Stomach (tissue), 19 donors: ENCODE measurements at places on chromosomes 1 and 21. TPM values are rescaled to one million over a fixed set of nuclear protein-coding genes. Genes with fewer than 3 reads are reported as not detected.

- peaks cover 26% of the 10 kb centered on the region for H3K36me3 ChIP-seq
- H3K27me3 ChIP-seq: no peaks in the 10 kb centered on the region
- no peak overlapping the region for H3K4me3 ChIP-seq
Observed at GRCh38 chr1:77639056-77639455, 43.4 kb downstream of the ZZZ3 start.

- no peaks in the 10 kb centered on the region for H3K27me3 ChIP-seq
- H3K4me1 ChIP-seq: no peaks in the 10 kb centered on the region
- no peaks in the 10 kb centered on the region for H3K36me3 ChIP-seq
- H3K27ac ChIP-seq: no peak overlapping the region
- DNase-seq: no peak
Observed at GRCh38 chr21:18253221-18253620, 8.6 kb downstream of the CHODL start.

DNA sequence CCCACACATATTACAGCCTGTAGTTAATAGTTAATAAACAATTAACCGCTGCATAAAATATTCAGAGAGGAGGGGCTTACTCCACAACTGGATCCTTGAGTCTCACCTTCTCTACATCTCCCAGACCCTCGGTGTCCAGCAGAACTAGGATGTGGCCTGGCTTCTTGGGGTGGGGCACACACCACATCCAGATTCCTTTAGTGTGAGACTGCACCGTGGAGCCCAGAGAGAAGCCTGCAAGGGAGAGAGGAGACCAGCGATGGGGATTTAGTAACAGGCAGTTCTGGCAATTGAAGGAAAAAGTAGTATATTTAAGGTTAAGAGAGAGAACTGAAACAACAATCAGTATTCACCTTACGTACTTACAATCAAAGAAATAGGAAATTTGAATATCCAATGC, 4.9 kb downstream of the GBP1 start:
- H3K27me3 ChIP-seq: no peaks in the 10 kb centered on the region
- H3K27ac ChIP-seq: no peak overlapping the region
- H3K4me1 ChIP-seq: no peaks in the 10 kb centered on the region
- H3K4me3 ChIP-seq: no peak overlapping the region
- peaks cover 47% of the 10 kb centered on the region for H3K36me3 ChIP-seq

- H3K27me3 ChIP-seq: no peaks in the 10 kb centered on the region
- H3K4me3 ChIP-seq: no peak overlapping the region
- DNase-seq: peak; percentile 29
Observed at GRCh38 chr1:34549199-34549598, 205.6 kb upstream of the GJB5 start.

DNA sequence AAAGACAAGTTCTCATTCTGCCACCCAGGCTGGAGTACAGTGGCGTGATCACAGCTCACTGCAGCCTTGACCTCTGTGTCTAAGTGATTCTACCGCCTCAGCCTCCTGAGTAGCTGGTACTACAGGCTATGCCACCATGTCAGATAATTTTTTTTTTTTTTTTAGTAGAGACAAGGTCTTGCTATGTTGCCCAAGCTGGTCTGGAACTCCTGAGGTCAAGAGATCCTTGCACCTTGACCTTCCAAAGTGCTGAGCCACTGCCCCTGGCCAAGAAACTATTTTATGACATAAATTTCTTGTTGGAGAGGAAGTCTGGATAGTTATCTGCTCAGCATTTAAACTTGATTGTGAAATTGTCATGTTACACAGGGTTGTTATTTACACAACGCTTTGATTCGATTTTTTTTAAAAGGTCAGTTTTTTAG, 2.1 kb downstream of the SCCPDH start:
- H3K27me3 ChIP-seq: no peaks in the 10 kb centered on the region
- H3K4me3 ChIP-seq: no peak overlapping the region
- peaks cover 44% of the 10 kb centered on the region for H3K36me3 ChIP-seq
- H3K27ac ChIP-seq: peak overlapping the region; percentile 86
- DNase-seq: no peak

DNA sequence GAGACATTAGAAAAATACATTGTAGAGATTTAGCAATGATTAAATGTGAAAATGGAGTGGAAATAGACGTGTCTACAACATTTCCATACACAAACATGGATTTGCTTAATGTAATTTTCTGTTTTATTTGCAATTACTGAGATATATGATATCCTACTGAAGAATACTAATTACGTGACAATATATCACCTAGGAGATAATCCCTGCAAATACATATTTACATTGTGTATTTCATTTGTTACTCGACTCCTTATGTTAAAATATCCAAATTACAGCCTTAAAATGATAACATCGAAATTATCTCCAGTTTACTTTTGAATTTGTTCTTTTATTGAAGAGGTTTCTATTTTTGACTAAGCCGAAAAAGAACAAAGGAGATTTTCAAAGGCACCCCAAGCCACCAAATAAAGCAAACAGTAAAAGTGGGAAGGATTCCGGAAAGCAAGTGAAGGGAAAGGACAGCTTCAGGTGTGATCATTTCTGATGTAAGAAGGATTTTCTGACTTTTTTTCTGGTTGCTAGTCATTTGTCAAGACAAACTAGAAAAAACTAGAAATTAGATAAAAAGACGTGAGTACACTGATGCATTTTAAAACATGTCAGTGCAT, 7.9 kb downstream of the LHX4 start:
- H3K27me3 ChIP-seq: peaks cover 41% of the 10 kb centered on the region
- DNase-seq: no peak
- no peak overlapping the region for H3K4me3 ChIP-seq
- H3K4me1 ChIP-seq: peaks cover 34% of the 10 kb centered on the region
- no peaks in the 10 kb centered on the region for H3K36me3 ChIP-seq

The RNU1-1 gene
- not detected for polyA plus RNA-seq

- H3K27me3 ChIP-seq: no peaks in the 10 kb centered on the region
- H3K36me3 ChIP-seq: no peaks in the 10 kb centered on the region
- H3K4me1 ChIP-seq: peaks cover 11% of the 10 kb centered on the region
- H3K4me3 ChIP-seq: no peak overlapping the region
Observed at GRCh38 chr1:67647036-67647798, 37.8 kb upstream of the GADD45A start.

The AKNAD1 gene
- polyA plus RNA-seq: 0.37 TPM

- no peaks in the 10 kb centered on the region for H3K27me3 ChIP-seq
- H3K4me1 ChIP-seq: peaks cover 54% of the 10 kb centered on the region
- DNase-seq: no peak
- H3K27ac ChIP-seq: peak overlapping the region; percentile 64
- H3K4me3 ChIP-seq: no peak overlapping the region
Observed at GRCh38 chr1:109782927-109783326, 19.2 kb upstream of the EPS8L3 start.

The RGS21 gene
- polyA plus RNA-seq: not detected

The WLS gene
- 17.9 TPM for polyA plus RNA-seq

The ZNF593 gene
- 138 TPM for polyA plus RNA-seq

DNA sequence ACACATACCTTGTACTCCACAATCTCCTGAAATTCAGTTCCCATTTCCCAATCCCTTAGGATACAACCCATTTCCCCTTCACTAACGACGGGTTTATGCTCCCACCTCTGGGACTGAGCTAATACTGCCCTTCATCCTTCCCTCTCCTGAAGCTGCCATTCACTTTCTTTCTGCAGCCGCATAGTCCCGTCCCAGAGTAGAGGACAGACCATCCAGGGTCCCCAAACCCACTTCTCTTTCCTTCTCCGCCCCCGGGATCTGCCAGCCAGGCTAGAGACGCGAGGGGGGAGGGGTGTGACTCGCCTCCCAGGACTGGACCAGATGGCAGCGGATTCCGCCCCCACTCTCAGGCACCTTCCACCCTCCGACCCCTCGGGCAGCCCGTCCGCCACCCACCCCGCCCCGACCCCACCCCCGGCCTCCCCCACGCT, 679 bp downstream of the ABL2 start:
- peaks cover 9% of the 10 kb centered on the region for H3K36me3 ChIP-seq
- H3K27ac ChIP-seq: peak overlapping the region; percentile 74
- no peaks in the 10 kb centered on the region for H3K27me3 ChIP-seq
- DNase-seq: peak; percentile 76
- peaks cover 23% of the 10 kb centered on the region for H3K4me1 ChIP-seq

GRCh38 chr1:103156966-103157365, 48.6 kb upstream of the COL11A1 start:
- no peaks in the 10 kb centered on the region for H3K27me3 ChIP-seq
- no peak overlapping the region for H3K4me3 ChIP-seq
- H3K27ac ChIP-seq: no peak overlapping the region
- H3K36me3 ChIP-seq: no peaks in the 10 kb centered on the region
- H3K4me1 ChIP-seq: no peaks in the 10 kb centered on the region

- H3K4me1 ChIP-seq: no peaks in the 10 kb centered on the region
- H3K27me3 ChIP-seq: no peaks in the 10 kb centered on the region
- no peak overlapping the region for H3K27ac ChIP-seq
- H3K36me3 ChIP-seq: peaks cover 14% of the 10 kb centered on the region
- no peak overlapping the region for H3K4me3 ChIP-seq
- DNase-seq: no peak
Observed at GRCh38 chr21:33505833-33506232, 14.3 kb upstream of the DNAJC28 start.

The FCRL6 gene
- polyA plus RNA-seq: not detected

- H3K4me1 ChIP-seq: peaks cover 56% of the 10 kb centered on the region
- DNase-seq: peak; percentile 66
- no peak overlapping the region for H3K4me3 ChIP-seq
Observed at GRCh38 chr1:32242341-32242851, 4.6 kb upstream of the FAM167B start.

- no peaks in the 10 kb centered on the region for H3K4me1 ChIP-seq
- H3K4me3 ChIP-seq: no peak overlapping the region
- H3K27me3 ChIP-seq: no peaks in the 10 kb centered on the region
- no peak overlapping the region for H3K27ac ChIP-seq
- H3K36me3 ChIP-seq: no peaks in the 10 kb centered on the region
- no peak for DNase-seq
Observed at GRCh38 chr1:242178924-242179708, 180.2 kb upstream of the MAP1LC3C start.

DNA sequence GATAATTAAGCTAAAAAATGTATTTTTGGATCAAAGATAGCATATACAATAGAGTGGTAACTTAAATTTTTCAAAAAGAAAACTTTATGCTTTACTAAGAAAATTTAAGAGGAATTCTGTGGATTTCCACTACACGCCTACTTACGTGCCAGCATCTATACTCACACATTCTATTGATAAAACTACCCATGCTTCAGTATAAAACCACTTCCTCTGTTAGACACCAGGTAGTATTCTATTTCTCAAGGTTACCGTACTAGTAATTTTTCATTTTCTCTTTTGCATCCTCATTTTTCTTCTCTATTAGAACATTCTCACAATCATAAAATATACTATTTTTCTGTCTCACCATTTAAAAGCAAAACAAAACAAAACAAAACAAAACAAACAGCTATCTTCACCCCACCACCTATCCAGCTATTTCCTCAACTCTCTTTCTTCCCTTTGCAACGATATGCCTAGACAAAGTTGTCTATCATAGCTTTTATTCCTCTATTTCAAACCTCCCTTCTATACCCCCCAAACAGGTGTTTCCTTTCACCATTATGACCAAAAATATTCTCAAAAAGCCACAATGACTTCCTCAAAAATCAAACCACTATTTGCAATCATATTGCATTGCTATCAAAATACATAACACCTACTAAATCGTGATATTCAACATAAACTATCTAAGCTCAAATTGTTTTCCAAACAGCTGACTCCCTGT, 1652.0 kb downstream of the MRPL39 start:
- H3K4me3 ChIP-seq: no peak overlapping the region
- no peaks in the 10 kb centered on the region for H3K36me3 ChIP-seq
- no peak for DNase-seq
- H3K27me3 ChIP-seq: no peaks in the 10 kb centered on the region
- H3K27ac ChIP-seq: no peak overlapping the region
- H3K4me1 ChIP-seq: no peaks in the 10 kb centered on the region

- H3K4me1 ChIP-seq: no peaks in the 10 kb centered on the region
- DNase-seq: peak; percentile 67
- H3K4me3 ChIP-seq: no peak overlapping the region
- peak overlapping the region; percentile 74 for H3K27ac ChIP-seq
- H3K27me3 ChIP-seq: no peaks in the 10 kb centered on the region
Observed at GRCh38 chr21:44991538-44992483, 52.0 kb downstream of the SLX9 start.

GRCh38 chr1:109248797-109249629, at the start of gene CELSR2:
Gene CELSR2, plus strand, starts transcription at chr1:109249539. Its CDS starts 541 bp downstream, at chr1:109250080.
- H3K36me3 ChIP-seq: no peaks in the 10 kb centered on the region
- peak within 1 kb of the TSS; percentile 63 for H3K27ac ChIP-seq
- DNase-seq: peak; percentile 91
- peaks cover 30% of the 10 kb centered on the region for H3K4me1 ChIP-seq
- H3K4me3 ChIP-seq: peak within 1 kb of the TSS; percentile 94

DNA sequence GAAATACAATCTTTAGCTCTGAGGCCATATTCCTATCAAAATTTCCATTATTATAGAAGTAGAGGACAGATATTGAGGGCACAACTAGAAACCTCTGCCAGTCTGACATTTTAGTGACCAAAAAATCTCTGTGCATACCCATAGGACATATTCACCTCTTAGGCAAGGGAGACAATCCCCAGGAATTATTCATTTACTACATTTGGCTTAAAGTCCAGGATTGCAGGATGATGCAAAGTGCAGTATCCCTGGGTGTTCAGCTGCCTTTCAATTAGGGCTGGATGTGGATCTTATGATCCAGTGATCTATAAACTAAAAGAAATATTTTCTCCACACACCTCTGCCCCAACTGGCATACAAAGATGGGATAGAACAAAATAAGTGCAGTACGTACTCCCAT, 50.9 kb downstream of the PTGS2 start:
- H3K27me3 ChIP-seq: no peaks in the 10 kb centered on the region
- H3K36me3 ChIP-seq: no peaks in the 10 kb centered on the region
- H3K4me1 ChIP-seq: no peaks in the 10 kb centered on the region

DNA sequence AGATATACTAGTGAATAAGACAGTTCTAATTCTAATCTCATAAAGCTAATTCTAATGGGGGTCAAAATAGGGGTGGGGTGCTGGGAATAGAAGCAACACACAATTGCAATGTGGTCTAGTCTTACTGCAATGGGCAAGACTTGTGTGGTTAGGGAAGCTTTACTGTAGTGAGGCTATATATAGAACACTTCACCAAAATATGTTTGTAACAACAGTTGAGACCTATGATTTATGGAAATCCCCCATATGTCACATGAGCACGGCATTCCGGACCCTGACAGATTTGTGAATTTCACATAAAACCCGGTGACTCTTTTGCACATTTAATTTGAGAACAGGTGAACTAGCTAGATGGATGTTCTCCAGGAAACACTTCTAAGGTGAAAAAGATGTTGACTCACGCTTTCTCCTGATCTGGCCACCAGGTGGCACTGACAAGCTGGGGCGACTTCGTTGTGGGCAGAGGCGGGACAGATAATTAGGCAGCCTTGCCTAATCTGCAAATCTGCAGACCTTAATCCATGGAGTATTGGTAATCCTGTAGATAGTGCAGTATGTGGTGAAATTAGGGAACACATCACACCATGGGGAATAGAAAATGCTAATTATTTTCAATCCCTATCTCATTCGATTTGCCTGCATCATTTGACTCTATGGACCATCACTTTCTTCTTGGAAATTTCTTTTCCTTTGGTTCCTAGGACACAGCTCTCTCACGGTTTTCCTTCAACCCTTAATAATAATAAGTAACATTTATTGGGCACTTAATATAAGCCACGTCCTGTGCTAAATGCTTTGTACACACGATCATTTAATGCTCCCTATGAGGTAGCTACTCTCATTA, 37.7 kb downstream of the KIAA0040 start:
- DNase-seq: peak; percentile 82
- H3K36me3 ChIP-seq: peaks cover 8% of the 10 kb centered on the region
- no peaks in the 10 kb centered on the region for H3K27me3 ChIP-seq
- H3K27ac ChIP-seq: no peak overlapping the region
- peaks cover 21% of the 10 kb centered on the region for H3K4me1 ChIP-seq
